ENCODE measurements at places on chromosomes 6 and 20.

DNA sequence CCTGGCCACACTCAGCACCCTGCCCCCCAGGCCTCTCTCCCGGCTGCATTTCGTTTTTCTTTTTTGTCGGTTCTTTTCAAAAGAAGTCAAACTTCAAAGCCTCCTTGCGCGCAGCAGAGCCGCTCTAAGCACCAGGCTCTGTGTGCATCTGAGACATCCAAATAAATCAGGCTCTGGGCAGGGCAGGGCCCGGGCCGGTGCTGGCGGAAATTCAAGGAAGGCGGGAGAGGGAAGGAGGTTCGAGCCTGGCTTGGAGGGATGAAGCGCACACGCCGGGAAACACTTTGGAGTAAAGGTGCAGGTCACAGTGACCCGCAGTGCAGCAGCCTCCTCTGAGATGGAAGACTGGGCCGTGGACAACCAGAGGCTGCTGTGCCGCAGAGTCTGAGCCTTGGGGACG is 5.8 kb downstream of the GATA5 start:
- no peak for DNase-seq

GRCh38 chr20:51363813-51364212 is 178.7 kb downstream of the NFATC2 start:
- no peak for DNase-seq

DNA sequence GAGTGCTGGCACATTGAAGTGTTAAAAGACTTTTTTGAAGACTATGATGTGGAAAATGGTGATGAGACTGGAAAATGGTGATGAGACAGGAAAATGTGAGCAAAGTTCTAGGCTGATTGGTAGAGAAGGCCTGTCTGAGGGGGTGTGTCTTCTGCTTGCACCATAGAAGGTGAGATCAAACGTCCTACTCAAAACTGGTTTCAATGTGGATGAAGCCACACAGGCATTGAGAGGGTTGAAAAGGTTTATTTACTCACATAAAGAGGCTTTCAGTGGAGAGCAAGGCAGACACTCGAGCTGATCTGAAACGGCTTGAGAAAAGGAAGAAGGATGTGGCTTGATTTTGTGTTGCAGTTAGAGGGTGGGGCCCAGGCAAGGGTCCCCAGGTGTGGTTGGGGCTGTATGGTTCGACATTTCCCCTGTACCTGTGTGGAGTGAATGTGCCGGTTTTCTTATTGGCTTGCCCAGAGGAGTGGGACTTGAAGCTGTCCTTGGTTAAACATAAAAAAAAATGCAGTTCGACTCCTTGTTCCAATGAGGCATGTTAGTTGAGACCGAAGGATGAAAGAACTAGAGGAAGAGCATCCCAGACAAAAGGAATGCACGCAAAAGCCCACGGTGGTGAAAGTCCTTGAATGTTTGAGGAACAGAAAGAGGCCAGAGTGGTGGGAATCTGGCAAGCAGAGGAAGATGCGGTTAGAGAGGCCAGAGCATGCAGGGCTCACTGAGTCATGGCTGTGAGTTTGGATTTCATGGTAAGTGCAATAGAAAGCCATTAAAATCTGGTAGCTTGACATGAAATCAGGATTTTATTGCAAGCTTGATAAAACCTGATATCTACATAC is 172.3 kb downstream of the EPM2A start:
- DNase-seq = no peak

DNA sequence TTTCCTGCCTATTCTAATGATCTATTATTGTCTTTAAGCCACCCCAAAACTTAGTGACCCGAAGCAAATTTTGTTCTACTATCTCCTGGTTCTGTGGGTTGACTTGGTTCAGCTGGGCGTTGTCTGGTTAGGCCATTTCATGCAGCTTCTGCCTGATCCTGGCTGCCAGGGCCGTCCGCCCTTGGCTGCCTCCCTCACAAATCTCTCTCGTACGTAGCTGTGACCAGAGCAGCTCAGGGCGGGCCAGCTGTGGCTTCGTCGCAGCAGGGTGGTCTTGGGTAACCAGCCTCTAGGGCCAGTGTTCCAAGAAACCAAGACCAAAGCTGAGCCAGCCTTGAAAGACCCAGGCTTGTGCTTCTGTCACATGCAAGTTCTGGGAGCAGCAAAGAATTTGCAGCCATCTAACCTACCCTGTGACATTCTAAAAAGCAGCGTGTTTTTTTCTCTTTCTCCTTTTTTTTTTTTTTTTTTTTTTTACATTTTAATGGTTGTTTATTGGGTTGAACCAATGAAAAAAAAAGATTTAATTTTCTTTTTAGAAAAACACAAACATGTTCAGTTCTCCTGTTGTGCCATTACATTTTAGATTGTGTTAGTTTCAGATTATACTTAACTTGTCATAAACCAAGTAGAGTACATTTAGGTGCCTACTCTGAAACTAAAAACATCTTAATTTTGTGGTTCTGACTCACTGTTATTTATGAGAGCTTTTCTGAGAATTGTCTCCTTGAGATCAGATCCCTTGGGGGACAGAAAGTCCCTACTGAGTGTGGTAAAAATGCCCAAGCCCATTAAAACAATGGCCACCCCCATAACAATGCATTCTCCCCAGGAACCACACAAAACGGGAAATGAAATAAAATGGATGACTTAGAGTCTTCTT is 83.9 kb downstream of the ZDHHC14 start:
- no peak for DNase-seq

DNA sequence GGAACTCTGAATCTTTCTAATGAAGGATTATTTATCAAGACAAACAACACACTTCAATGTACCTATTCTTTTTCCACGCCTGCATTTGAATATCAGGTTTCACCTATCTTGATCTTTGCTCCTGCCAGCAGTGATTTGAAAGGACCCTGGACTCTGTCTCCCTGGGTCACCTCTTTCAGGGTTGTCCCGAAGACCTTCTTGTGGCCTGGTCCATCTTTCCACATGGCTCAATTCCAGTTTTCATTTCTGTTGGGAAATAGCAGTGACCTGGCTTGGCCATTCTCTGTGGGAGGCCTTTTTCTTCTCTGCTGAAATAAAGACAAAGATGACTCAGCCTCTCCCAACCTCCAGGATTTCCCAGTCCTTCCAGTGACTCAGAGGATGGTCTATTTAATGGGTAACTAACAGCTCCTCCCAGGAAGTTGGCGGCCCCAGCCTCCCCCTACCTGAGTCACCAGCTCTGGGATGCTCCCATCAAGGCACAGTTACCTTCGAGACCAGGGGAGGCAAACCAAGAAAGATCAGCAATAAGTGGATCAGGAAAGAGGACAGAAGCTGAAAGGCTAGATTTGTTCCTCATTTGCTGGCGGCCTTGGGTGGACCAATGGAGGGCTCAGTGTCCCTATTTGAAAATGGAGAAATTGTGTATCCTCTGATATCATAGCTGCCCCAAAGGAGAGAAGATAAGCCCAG is 120.2 kb upstream of the RNF24 start:
- peak; percentile 32 for DNase-seq

- no peak for DNase-seq
These were observed 471.7 kb downstream of the CDKAL1 start for GRCh38 chr6:21005816-21006570.

- no peak for DNase-seq
These were observed 280.8 kb downstream of the SOX4 start for GRCh38 chr6:21874372-21874771.

GRCh38 chr6:113182370-113183141 is 674.6 kb upstream of the MARCKS start:
- no peak for DNase-seq

DNA sequence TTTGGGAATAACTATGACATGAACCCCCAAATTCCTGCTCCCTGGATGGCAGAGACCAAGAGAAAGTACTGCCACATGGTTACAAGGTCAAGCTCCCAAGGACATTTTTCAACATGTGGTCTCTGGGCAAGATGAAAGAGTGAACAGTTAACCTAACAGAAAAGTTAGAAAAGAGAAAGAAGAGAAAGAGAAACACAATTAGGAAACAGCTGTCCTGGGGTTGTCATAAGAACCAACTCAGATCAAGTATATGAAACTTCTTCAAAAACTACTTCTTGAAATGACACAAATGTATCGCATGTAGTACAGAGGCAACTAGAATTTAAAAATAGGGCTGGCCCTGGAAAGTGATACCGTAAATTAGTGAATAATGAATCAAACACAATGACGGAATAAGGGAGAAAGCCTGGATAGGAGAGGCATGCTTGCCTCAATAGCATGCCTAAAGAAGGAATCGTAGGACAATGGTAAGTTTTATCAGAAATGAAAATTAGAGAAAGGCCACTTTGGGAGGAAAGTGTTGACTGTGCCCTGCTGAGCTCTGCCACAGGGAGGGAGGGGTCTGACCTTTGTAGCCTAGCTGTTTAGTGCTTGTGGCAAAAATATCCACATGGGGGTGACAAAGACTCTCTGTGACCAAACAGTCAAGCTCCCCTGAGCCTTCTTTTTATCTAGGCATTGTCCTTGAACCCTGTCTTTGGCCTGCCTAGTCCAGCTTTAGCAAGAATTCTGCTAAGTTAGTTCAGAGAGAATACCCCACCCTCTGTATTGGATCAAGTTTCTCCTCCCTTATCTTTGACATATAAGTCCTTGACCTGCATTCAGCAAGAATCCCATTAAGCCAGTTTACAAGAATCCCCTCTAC is 4.3 kb upstream of the DCBLD1 start:
- no peak for DNase-seq

DNA sequence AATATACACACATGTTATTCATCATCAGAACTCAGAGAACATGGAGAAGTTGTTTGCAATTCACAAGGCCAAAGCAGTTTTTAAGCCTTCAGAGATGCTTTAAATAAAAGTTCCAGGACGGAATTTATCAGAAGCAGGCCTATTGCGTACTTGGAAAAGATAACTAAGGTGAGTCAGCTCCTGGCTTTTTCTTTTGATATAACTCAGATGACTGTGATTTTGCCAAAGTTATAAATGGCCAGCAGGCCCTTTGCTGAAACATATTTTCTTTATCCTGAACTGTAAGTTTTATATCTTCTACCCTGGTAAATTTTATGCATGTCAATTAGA is 55.0 kb upstream of the PLCB1 start:
- DNase-seq = no peak

- no peak for DNase-seq
These were observed 21.2 kb upstream of the NHSL1 start for GRCh38 chr6:138520463-138520862.

DNA sequence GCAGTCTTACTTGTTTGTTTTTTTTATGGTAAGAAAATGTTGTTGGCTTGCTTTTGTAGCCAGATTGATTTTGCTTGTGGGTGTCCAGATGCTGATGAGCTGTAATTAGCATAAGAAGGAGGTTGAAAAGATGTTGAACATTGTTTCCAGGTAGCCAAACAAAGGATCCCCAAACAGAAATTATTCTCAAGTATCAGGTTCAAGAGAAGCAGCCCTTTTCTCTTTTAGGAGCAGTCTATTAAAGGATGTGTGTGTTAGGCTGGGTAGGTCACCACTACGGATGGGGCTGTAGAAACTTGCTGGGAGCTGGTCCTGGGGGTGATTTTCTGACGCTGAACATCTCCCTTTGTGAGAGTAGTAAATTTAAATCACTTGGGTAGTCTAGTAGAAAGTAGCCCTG is 86.9 kb upstream of the VSTM2L start:
- no peak for DNase-seq

GRCh38 chr6:44527583-44528369 is 140.3 kb downstream of the CDC5L start:
- no peak for DNase-seq

DNA sequence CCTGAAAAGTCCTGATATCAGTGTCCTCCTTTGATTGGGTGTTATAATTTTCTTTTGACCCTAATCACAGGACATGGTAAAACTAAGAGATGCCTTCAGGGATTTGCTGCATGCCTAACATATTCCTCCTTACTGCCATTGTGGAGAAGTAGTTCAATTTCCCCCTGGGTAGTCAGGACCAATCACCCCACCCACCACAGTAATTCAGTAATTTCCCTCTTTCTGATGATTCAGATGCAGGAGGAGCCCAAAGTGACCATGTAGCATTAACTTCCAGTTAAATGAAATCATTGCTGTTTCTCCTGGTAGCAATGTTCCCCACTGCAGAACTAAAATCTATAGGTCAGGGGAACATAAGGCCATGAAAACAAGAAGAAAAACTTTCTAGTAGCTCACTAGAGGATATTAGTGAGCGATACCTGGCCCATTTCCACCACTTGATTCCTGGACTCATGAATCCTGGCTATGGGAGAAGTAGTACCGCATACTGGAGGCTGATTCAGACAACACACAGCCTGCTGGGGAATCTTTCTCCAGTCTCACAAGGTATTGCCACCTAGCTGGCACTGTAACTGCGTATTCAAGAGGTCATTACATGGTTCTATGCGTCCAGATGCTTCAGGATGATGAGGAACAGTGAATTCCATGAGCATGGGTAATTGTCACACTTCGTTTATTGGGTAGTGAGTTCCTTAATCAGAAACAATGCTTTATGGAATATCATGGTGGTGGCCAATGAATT is 561.2 kb downstream of the HAO1 start:
- no peak for DNase-seq

GRCh38 chr6:138000941-138001340 is 106.3 kb downstream of the PERP start:
- no peak for DNase-seq

GRCh38 chr20:35551503-35551902 is 9.6 kb downstream of the ERGIC3 start:
- no peak for DNase-seq

DNA sequence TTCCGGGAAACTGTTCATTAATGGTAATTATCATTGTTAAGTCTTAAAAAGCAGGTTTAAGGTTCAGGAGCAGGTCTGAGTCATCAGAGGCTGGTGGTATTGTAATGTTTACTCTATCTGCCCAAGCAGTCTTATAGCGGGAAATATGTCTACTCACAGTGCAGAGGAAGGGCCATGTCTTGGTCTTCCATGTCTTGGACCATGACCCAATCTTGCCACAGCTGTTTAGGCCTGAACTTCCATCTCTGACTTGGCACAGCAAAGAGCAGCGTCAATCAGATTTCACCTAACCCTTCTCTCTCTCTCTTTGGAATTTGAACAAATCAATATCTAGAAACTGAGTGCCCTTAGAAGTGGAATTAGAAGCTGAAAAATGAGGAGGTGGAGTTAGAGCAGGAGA is 25.8 kb downstream of the SLC2A12 start:
- DNase-seq = no peak

DNA sequence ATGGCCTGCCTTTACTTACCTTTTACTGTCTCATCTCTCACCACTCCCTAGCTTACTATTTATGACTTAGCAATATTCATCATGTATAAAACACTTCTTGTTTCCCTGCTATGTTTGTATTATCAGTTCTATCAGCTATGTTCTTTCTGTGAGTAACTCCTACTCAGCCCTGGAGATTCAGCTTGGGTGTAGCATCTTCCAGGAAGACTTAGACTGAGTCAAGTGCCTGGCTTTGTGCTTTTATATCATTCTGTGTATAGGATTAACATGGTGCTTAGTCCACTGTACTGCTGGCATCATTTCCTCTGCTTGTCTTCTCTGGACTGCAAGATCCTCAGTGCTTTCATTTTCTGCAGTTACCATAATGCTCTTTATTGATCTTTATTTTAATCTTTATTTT is 257.8 kb downstream of the BTBD3 start:
- no peak for DNase-seq

GRCh38 chr20:24353135-24353690 is 116.2 kb upstream of the SYNDIG1 start:
- no peak for DNase-seq

Data from HEK293T (cell line).